ENCODE measurements at places on chromosomes 7 and 10. TPM values are rescaled to one million over a fixed set of nuclear protein-coding genes. Genes with fewer than 3 reads are reported as not detected.
A peak's percentile ranks its signal among the peaks of the same experiment; 100 is the strongest.

DNA sequence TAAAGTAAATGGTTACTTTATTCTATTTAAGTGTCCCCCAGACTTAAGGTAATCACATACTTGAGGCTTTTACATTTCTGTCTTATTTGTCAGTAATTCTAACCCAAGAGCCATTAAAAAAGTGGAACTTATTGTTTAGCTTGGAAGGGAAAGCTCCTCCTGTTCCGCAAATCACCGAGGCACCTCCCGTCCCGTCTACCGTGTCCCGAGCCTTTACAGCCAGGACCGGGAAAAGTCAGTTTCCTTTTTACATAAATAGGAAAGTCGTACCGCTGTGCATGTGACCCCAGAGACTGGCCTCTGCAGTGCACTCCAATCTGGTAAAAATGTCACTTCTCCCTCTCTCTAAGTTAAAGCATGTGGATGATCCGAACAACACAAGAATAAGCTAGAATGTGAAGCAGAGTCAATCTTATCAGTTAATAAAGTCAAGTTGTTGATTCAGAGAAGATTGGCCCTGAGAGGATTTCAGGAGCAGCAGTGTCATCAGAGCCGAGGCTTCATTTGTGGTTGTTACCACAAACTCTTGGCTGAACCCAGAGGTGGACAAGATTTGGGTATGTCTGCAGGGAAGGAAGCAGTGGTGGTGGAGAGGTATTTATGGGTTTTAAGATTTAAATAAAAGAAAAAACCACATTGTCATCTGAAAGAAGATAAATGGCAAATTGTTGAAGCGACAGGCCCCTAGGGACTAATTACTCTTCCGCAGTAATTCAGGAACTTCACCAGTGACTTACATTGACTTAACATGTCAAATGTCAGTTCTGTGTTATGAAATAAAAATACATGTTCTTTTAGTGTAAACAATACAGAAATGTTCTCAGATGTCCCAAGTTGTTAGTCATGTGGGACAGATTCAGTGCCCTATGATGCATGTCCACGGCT is 316.6 kb upstream of the ZNF32 start:
- no peak for DNase-seq

GRCh38 chr7:100568896-100569844 is 4.5 kb downstream of the SAP25 start:
- DNase-seq: peak; percentile 66

GRCh38 chr10:36573246-36573645 is 552.2 kb upstream of the ANKRD30A start:
- no peak for DNase-seq

DNA sequence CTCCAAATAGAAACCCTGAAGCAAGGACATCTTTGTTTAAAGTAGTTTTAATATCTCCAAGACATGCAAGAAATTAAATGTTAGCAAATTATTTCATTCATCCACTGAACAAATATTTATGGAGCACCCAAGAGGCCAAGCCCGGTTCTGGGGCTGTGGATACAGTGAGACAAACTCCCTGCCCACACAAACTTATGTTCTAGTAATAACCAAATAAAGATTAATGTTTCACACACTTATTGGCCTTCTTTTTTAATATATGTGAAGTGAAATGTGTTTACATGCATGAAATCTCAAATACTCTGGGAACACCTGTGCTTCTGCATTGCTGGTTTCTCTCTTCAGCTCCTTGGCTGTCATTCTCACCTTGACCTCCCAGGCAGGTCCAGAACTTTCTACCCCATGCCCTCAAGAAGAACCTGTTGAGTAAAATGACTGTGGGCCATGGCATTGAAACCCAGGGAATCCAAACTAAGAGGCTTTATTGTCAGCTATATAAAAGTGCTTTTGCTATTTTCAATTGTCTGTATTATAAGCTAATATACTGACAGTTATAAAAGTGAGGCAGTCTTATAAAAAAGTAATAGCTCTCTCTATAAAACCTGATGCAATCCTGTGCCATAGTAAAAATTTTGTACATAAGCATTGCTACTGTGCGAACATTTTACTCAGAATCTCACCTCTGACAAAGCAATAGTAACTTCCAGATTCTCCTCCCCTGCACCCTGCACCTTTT is 43.7 kb downstream of the SVIL start:
- DNase-seq: no peak

Gene FXYD4
- total RNA-seq: not detected

DNA sequence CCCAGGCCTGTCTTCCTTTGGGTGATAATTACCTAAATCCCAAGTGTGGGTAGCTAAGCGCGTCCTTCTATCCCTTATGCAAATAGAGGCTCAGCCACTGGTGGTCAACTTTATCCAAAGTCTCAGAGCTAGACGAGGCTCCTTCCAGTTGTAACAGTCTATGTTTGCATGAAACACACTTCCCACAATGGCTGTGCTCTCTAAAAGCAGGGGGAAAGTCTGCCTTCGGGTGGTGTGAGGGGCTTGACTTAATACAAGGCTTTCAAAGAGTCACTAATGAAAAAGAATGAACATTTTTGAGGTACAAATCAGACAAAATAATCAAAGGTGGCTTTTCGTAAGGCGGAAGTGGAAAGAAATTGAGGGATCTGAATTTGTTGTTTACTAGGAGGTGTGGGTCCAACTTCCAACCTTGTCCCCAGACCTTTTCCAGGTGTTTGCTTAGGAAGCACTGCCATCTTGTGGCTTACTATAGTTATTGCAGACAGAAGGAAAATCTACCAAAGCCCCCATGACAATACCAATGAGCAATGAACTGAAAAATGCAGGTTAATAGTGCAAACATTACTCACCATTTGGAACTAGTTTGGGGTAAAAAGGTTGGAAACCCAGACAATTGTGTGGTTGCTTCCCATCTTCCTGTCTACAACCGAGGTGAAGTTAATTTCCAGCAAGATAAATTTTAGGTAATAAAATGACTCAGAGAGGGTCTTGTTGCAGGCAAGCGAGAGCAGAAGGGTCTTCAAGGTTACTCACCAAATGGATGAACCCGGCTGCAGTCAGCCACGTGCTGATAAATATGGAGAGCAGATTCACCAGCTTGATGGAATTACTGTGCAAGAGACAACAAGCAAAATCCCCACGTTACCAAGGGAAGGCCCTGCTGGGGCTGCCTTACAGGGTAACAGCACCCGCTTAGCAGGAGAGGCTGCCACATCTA is 525.7 kb downstream of the KCNMA1 start:
- peak; percentile 66 for DNase-seq

GRCh38 chr10:69588358-69588757 is 15.1 kb upstream of the NEUROG3 start:
- DNase-seq: no peak

Gene CCL26
- total RNA-seq: not detected

GRCh38 chr7:18003286-18003994 is 24.2 kb downstream of the PRPS1L1 start:
- DNase-seq: no peak

Gene ZDHHC6
- total RNA-seq: 47.4 TPM

Gene C10orf67
- not detected for total RNA-seq

DNA sequence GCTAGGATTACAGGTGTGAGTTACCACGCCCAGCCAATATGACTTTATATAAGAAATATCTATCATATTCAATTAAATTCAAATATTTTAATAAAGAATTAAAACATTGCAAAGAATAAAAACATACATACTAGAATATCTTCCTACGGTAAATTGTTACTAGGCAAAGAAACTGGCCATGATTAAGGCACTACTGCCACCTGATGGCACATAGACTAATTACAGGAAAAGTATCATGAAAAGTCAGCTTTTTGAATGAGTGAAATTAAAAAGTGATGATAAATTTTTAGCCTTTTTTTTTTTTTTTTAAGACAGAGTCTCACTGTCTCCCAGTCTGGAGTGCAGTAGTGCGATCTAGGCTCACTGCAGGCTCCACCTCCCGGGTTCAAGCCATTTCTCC is 30.9 kb downstream of the MRPS33 start:
- no peak for DNase-seq

GRCh38 chr7:105567821-105568220 is 13.5 kb downstream of the EFCAB10 start:
- no peak for DNase-seq

- DNase-seq: no peak
These were observed 845.7 kb upstream of the POT1 start for GRCh38 chr7:125775317-125775716.

Data from Caco-2 (cell line).